ENCODE measurements at places on chromosomes 12 and 14. TPM values are rescaled to one million over a fixed set of nuclear protein-coding genes. Genes with fewer than 3 reads are reported as not detected.

CFAP251 gene
- 1.1 TPM for total RNA-seq

ALX1 gene
- 4.6 TPM for total RNA-seq

ASB2 gene
- 0.24 TPM for total RNA-seq

IL31 gene
- not detected for total RNA-seq

ZFHX2 gene
- 0.95 TPM for total RNA-seq

TSPAN19 gene
- not detected for total RNA-seq

PLXNC1 gene
- 0.12 TPM for total RNA-seq

APOLD1 gene
- 0.58 TPM for total RNA-seq

NKX2-1 gene
- 0.07 TPM for total RNA-seq

NAB2 gene
- 13.6 TPM for total RNA-seq

COQ5 gene
- total RNA-seq, result 27.7 TPM

MIA2 gene
- 19.0 TPM for total RNA-seq

CABP1 gene
- total RNA-seq, result 0.40 TPM

HNRNPC gene
- total RNA-seq, result 765 TPM

CEP170B gene
- 27.3 TPM for total RNA-seq

NR1H4 gene
- 0.09 TPM for total RNA-seq

MYG1 gene
- total RNA-seq, result 90.4 TPM

KRT86 gene
- total RNA-seq, result 46.1 TPM

SMCO3 gene
- total RNA-seq, result 0.02 TPM

ING4 gene
- total RNA-seq, result 14.7 TPM

IGF1 gene
- not detected for total RNA-seq

GPRC5A gene
- 268 TPM for total RNA-seq

VEZT gene
- total RNA-seq, result 77.9 TPM

C12orf60 gene
- 1.7 TPM for total RNA-seq

KIF26A gene
- 3.8 TPM for total RNA-seq

GPR135 gene
- total RNA-seq, result 0.64 TPM

IRAK3 gene
- total RNA-seq, result 1.4 TPM

DDN gene
- 0.50 TPM for total RNA-seq

NGB gene
- not detected for total RNA-seq

TMED8 gene
- 6.0 TPM for total RNA-seq

ZFYVE26 gene
- 5.0 TPM for total RNA-seq

SAMD4A gene
- 12.7 TPM for total RNA-seq

HRK gene
- 1.8 TPM for total RNA-seq

Data from A549 treated with AZD2906 at 1 μM for 4 hours (cell line).